ENCODE measurements at places on chromosomes 6 and 20.

DNA sequence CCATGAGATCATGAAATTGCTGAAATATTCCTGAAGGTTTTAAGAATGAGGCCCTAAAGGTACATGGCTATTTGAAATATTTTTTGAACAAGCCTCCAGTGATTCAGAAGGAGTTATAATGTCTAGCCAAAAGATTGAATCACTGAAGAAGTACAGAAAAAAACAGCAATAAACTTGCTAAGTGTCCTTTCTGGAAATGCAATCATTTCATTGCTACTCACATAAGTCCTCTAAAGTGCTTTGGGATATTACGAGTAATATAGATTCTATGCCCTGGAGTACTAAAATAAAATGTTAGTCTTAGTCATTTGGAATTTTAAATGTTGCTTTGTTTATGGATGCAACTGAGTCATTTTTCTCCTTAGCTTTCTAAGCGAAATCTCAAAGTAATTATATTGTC is 32.7 kb downstream of the CENPW start:
- DNase-seq = no peak

GRCh38 chr20:31523361-31524283 is 9.4 kb downstream of the HM13 start:
- DNase-seq = peak; percentile 79

DNA sequence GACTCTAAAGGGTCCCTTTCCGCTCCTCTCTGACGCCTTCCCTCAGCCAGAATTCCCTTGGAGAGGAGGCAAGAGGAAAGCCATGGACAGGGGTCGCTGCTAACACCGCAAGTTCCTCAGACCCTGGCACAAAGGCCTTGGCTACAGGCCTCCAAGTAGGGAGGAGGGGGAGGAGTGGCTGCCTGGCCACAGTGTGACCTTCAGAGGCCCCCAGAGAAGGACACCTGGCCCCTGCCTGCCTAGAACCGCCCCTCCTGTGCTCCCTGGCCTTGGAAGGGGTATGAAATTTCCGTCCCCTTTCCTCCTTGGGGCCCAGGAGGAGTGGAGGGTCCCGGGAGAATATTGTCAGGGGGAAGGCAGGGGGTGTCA is 2.7 kb downstream of the VEGFA start:
- no peak for DNase-seq

DNA sequence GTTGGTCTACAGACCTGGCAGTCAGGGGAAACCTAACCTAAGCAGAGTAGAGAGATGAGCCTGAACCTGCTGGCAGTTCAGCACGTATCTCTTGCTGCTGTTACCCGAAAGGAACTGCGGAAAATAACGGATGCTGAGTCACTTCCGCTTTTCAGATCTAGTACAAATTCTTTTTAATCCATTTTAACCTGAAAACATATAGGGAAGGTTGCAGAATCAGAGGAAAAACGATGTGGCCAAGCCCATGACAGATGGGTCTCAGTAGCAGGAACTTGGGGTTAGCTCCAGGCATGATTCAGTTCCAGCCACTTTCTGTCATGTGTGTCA is 351.9 kb upstream of the PRND start:
- peak; percentile 87 for DNase-seq

GRCh38 chr6:125943528-125944433 is 12.8 kb upstream of the HINT3 start:
- DNase-seq = no peak

DNA sequence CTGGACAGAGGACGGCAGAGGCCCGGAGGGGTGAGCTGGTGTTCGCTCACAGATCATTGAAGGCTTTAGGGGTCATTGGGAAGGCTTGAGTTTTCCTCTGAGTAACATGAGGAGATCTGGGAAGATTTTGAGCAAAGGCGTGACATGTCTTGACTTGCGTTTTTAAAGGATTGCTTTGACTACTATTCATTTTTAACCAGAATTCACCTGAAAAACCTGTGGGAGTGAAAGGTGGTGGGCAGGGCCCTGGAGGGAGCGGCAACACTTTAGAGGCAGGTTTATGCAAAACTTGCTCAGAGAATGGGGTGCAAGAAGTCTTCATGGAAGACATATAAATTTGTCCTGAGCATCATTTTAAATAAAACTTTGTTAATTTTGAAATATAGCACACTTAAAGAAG is 72.2 kb upstream of the EEF1E1 start:
- DNase-seq = no peak

DNA sequence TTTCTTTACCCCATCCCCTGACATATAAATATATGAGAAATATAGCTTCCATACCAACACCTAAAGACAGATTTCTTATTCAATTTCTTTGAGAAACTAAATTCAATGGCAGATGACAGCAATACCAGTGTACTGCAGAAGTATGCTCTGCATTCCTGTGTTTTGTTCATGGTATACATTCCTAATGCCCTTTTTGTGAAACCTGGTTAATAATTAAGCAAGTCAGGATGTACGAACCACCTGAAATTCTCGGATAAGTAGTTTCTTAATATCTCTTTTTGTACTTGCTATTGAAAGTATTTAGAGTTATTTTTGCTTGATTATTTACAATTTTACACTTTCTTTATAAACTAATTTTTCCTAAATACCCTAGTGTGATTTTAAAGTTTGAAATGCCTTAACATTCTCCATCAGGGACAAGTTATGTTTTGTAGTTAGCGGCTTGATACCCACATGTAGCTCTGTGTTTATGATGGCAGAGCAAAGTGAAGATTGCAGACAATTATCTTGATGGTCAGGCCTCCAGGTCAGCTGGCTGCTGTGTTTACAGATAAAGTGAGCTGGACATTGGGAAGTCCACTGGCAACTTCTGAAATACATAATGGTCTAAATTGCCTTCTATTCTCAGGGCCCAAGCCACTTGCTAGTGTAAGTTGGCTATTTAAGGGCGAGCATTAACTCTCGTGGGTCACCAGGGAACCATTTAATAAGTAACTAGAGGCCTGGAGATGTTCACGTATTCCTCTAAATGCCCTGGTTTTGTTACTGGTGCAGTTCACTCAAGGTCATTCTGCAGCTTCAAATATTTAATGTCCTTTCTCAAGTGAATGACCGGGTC is 58.2 kb downstream of the PLCB1 start:
- DNase-seq = no peak

DNA sequence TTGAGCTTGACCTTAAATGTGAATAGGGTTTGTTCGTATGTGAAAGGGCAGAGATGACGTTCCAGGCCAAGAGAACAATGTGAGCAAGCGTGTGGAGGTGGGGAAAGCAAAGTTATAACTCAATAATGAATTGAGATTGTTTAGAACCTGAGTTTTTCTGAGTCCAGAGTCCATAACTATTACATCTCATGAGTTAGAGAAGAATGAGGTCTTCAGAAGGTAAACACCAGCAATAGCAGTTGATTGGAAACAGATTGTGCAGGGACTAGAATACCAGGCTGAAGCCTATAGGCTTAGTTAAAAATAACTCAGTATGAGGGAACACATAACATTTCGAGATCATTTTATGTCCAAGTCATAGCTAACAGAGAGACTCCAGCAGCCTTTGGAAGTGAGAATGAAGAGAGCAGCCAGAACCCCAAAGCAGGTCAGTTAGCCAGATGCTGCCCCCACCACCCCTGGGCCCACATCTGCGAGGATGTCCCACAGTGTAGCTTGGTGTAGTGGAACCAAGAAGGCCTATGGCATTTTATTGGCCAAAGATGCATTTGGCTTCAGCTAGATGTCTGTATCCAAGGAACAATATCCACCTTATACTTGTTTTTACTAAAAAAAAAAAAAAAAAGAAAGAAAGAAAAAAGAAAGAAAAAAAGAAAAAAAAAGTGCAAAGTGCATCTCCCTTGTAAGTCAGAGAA is 121.7 kb downstream of the TNFRSF21 start:
- DNase-seq = no peak

GRCh38 chr20:40892642-40893041 is 136.0 kb upstream of the TOP1 start:
- DNase-seq = no peak

- no peak for DNase-seq
Measured at GRCh38 chr6:53284901-53285300, 63.8 kb downstream of the ELOVL5 start.

DNA sequence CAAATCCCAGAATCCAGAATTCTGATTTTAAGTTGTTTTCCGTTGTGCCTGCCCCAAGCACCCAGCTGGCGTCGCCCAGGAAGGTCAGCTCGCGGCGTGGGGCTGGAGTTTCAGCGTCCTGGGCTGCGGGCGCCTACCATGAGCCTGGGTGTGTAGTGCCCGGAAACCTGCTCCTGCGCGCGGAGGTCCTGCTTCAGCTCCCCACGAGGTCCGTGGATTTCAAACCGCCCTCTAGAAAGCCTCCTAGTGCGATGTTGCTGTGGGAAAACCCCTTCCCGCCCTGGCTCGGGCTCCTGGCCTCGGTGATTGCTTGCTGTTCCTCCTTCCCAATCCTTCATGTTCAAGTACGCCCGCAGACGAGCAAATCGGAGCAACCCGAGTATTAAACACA is 51.3 kb upstream of the NRN1 start:
- DNase-seq = no peak
